ENCODE measurements at places on chromosomes 3 and 15.

- no peak for DNase-seq
Measured at GRCh38 chr15:88802991-88803240, 320 bp upstream of the ACAN start.

DNA sequence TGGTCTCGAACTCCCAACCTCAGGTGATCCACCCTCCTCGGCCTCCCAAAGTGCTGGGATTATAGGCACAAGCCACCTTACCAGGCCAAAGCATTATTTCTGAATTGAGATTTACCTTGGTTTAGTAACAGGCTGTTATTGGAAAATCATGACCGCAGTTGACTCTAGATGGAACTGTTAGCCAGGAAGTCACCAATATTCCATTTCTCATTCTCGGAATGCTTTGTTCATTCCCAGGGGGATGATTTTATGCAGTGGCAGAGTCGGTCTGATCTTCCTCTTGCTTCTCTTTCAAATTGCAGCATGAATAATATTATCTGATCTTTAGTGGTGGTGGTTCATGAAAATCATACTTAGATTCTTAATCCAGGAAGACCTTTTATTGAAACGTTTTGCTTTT is 195.5 kb upstream of the MBNL1 start:
- no peak for DNase-seq

DNA sequence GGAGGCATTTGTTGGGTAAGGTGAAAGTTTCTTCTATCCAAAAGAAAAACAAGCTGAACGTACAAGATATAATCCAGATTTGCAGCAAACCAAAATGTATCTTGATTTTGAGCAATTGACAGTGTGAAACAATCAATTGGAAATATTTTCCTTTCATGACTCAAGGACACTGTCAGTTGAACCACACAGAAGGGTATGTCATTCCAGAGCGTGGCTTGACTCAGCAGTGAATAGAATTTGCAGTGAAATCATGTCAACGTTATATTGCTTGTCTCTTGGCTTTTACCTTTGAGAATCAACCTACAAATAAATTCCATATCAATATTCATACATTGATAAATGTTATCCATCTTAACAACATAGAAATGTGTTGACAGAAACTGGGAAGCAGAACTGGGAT is 78.2 kb downstream of the TM2D3 start:
- DNase-seq: no peak

- DNase-seq: no peak
Measured at GRCh38 chr15:57896114-57896513, 169.4 kb downstream of the ALDH1A2 start.

- no peak for DNase-seq
Measured at GRCh38 chr3:20071175-20071574, 30.9 kb downstream of the KAT2B start.

Data from activated CD8-positive, alpha-beta memory T cell treated with anti-CD3 and anti-CD28 coated beads, Interleukin-2, amount 50 U/mL, for 4 hours (primary cell).